ENCODE measurements at places on chromosomes 6 and 20.

DNA sequence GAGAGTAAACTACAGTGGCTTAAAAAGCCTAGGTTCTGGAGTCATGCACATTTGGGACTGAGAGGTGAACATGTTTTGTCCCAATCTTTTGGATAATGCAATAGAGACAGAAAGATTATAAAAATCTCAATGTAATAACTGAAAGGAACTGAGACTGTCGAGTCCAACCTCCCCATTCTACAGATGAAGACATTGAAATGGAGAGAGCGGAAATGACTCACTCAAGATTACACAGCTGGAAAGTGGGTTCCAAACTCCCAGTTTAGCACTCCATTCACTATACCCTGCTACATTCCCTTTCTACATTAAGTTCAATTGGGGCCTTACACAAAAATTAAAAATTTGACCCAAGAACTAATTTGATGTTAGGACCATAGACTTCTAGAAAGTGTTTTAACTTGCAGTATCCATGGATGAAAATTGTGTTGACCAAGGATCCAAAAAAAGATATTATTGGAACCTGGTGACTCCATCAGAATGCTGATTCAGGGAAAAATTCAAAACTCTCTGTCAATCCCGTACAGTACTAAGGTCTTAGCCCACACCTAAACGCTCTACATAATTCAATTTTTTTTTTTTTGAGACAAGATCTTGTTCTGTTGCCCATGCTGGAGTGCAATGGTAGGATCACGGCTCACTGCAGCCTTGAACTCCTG, 1.5 kb upstream of the ILRUN start:
- DNase-seq = peak; percentile 17

DNA sequence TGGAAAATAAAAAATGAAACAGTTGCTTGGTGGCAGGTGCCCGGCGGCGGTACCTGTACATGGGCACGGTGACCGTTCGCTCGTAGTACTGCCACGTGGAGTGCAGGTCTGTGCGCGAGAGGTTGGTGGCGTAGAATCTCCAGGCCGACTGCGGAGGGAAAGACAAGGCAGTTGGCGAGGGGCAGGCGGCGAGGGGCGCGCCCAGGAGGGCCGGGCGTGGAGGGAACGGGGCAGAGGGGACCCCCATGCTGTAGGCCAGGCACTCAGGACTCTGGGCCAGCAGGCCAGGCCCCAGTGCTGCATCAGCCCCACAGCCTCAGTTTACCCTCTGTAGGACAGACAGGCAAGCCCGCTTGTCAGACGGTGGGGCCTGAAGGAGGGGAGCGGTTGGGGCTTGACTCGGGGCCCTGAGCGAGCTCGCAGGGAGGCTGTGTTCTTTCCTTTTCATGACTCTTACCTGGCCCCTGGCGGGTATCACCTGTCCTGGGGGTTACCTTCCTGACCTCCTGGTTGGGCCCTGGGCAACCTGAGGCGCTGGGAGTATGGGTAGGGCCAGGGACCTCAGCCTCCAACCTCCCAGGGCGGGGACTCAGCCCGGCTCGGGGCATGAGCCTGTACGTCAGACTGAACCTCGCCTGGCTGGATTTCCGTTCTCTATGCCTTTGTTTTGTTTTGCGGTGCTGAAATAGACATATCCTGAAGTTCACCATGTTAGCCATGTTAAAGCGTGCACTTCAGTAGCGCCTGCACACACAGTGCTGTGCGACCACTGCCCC, 38.5 kb downstream of the KCNQ2 start:
- no peak for DNase-seq

GRCh38 chr6:35058865-35059522, 82.1 kb downstream of the TCP11 start:
- DNase-seq = no peak

DNA sequence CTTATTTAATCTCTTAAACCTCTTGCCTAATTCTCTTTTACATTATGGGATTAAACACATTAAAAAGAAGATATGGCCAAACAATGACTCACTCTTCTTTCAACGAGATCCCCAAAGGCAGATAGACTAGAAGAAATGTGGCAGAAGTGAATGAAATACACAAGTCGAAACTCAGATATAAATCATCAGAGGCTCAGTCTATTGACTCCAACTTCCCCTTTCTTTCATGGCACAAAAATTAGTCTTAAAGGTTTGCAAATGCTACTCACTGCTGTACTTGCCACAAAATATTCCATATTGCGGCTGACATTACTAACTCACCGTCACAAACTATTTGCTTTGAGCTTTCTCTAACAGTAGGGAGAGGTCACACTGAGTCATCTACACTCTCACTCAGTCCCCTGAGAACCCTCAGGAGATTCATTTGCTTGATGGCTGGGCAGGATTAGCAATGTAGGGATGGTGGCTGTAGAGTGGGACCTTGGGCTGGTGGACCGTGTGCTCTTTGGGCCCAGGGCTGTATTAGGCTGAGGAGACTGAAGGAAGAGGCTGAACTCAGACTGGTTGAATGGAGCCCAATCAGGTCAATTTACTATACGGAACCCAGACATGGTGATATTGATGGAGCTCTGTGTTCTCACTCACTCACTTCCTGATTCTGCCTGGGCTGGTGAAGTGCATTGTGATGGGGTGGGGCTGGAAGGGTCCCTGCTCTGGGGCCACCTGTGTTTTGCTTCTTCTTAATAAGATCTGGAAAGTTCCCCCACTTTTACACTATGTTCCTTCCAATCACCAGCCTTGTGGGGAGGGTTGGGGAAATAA, 42.8 kb upstream of the UBR2 start:
- peak; percentile 59 for DNase-seq

DNA sequence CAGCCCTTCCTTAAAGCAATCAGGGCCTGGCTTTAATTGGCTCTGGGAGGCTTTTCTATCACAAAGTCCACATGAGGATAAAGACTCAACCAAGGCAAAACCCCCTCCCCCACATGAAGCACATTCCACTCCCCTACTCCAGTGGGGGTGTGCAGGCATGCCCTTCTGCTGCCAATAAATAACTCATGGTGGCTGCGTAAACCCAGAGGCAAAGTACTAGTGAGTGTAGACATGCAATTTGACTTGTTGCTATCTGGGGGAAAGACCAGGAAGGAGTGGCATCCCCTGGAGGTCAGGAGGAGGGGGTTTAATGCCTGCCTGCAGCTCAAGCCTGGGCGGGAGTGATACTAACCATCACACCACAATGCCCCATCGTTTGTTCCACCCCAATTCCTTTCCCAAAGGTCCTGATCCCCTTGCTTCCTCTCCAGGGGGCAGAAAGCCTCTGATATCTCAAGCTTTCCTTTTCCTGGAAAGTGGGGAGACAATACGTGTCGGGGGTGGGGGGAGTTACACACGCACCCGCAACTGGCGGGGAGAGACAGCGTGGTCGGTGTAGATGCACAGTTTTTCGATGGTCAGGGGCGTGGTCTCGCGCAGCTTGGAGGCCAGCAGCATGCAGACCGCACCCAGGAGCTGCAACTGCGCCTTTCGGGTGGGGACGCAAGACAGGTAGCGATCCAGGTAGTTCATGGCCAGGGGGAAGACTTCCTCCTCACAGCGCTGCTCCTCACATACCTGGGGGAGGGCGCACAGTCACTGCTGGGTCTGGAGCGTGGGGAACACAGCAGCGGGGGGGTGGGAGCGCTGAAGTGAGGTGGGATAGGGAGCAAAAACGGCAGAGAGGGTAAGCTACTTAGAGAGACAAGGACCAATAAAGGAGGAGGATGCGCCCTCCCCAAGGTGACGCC, 1.5 kb downstream of the CCND3 start:
- peak; percentile 31 for DNase-seq

DNA sequence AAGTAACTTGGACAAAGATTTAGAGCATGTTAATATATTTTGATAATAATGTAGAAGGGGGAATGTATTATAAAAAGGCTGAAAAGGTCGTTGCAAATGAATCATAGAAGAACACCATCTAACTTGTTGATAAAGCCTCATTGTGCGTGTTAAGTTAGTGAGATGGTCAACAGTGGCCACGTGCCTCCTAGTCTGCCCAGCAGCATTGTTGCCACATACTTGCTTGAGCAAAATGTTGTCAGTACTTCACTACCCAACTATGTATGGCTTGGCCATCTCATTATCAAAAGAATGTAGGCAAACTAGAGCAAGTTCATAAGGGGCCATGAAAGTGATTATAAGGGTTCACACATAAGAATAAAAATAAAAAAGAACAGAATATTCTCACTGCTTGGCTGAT, 84.6 kb downstream of the PHACTR1 start:
- peak; percentile 19 for DNase-seq

GRCh38 chr6:110044096-110044495, 66.0 kb downstream of the GPR6 start:
- no peak for DNase-seq

- peak; percentile 65 for DNase-seq
Measured at GRCh38 chr6:44067173-44068139, 59.8 kb downstream of the MRPL14 start.

DNA sequence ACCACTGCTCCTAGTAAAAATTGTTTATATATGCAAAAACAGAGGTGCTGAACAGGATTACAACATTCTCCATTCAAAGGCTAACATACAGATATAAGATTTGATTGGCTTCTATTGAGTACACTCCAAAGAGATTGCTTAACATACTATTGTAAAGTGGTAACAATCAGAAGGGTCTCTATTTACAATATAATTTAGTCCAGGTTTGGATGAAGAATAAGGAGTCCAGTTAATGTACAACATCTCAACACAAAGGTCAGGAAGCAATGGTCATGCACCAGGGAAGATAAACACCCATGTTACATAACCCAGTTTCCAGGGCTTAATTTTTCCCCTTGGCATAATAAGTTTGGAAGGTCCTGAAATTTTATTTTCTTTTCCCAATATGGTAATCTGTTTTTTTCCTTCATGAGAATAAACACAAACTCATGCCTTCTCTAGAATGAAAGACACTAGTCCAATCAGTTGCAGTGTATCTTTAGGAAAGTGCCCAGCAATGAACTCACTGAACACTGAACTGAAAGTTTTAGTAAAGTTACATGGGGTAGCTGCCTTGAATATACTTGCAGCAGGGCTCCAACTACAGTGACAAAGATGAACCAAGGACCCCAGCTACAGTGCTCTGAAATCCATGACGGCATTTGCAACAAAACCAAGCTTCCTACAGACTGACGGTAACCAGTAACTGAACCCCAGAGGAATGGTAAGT, 255.3 kb upstream of the GJE1 start:
- DNase-seq = no peak

GRCh38 chr20:25242231-25242630, 5.7 kb upstream of the PYGB start:
- DNase-seq = no peak

- DNase-seq = peak; percentile 82
Measured at GRCh38 chr6:106085984-106086813, at the start of gene PRDM1. TSS of gene PRDM1 (plus strand) at chr6:106086336. CDS start at chr6:106086554, 218 bp downstream.

DNA sequence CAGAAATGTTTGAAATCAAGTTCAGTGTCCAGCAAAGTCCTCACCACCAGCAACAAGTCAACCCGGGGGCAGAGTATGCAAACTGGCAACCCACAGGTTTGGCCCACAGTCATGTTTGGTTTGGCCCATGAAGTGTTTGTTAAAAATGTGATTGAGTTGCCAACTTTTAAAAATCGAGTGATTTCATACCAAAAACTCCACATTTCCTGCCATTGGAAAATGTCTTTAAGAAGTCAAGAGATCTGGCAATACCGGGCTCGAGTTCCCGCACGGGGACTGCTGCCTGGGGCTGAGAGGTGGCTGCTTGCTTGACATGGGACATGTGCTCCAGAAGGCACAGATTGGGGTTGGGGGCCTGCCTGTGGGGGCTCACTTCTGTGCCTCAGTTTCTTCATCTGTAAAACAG, 36.1 kb downstream of the PREX1 start:
- DNase-seq = no peak

- peak; percentile 10 for DNase-seq
Measured at GRCh38 chr6:16472349-16473069, 234.1 kb downstream of the GMPR start.

- DNase-seq = no peak
Measured at GRCh38 chr20:50715694-50716093, 15.7 kb upstream of the PARD6B start.

- no peak for DNase-seq
Measured at GRCh38 chr20:62398120-62398821, 8.8 kb downstream of the CABLES2 start.

DNA sequence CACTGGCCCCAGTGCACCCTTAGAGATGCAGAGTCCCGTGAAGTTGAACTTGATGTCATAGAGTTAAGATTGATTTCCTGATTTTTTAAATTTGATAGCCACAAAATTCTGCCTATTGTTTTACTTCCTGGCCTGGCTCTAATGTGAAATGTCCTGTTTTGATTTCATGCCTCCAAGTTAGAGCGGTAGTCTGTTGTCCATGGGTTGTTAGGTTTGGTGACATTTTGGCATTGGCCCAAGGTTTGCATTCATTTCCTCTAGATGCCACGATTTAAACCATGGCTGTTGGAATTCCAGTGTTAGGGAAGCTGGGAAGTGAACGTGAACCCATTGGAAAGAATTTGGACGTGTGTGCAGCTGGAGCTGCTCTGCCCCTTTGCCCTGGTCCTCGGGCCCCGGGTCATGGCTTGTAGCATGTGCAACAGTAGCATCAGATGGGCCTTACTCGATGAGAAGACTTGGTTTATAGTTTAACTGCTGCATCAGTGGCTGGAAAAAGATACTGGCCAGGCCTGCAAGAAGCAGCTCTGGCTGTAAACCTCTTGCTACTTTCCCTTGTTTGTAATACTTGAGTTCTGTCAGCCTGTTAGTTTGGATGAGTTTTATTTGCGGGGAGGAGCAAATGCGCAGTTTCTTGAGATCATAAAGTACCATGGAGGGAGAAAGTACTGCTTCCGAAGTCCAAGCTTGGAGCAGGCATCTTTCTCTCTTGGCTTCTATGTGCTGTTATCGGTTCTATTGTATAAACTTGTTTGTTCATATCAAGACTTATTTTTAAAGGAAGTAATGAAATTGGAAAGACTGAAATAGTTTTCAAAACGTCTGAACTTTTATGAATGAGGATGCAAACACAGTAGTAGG, 121.4 kb upstream of the CLDN20 start:
- peak; percentile 60 for DNase-seq

GRCh38 chr20:40692240-40693011, 3.4 kb upstream of the MAFB start:
- no peak for DNase-seq

DNA sequence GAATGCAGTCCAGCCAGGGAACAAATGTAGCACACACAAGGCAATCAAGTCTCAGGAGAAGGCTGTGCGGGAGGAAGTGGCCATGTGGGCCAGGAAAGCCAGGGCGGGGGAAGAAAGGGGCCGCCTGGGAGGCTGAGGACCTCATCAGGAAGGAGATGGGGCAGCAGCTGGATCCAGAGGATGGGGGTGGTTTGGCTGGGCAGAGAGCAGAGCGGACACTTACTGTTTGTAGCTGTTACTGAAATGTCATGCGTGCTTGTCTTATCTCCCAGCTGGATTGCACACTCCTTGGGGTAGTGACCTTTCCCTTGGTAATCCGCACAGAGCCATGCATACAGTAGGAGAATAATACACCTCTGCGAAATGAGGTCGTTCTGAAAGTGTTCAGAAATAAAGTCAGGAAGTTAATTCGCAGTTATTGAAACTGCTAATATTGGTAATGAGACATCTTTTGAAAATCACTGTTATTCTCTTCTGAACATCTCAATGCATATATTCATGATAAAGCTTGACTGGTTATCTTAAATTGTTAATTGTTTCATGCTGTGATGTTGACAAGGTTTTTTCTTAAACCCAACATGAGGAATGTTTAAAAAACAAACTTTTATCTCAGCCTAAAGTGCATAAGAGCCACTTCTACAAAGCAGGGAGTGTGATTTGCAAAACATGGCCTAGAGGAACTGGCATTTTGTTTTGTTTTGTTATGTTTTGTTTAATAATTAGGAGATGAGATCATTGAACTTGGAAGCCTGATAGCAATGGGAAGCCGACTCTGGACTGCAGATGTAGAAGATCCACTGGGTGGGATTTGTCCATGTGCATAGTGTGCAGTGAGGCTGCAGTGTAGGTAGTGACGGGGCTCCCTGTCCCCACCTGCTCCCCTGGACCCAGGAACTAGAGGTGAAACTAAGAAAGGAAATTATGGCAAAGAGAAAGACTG, 18.0 kb upstream of the MAP3K4 start:
- DNase-seq = peak; percentile 63
